ENCODE measurements at places on chromosomes 4 and X.

DNA sequence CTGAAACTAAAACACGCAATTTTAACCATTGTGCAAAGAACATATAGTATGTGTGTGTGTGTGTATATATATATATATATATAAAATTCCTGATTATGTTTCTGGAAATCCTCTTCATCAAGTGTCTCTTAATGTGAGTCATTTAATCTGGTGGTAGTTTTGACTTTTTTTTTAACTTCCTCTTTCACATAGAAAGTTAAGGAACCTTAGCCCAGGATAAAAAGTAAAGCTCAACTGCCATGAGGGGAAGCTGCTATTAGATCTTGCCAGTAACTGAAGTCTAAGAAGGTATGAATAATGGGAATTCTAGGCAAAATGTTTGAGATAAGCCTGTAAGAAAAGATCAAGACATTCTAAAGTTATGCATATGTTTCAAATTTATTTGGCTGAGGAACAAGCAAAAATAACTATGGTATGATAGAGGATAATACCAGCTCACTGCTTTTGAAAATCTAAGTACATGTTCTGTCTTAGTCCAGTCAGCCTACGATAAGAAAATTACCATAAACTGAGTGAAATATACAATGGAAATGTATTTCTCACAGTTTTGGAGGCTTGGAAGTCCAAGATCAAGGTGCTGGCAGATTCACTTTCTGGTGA, 757.0 kb downstream of the TRAM1L1 start:
- no peak for DNase-seq

DNA sequence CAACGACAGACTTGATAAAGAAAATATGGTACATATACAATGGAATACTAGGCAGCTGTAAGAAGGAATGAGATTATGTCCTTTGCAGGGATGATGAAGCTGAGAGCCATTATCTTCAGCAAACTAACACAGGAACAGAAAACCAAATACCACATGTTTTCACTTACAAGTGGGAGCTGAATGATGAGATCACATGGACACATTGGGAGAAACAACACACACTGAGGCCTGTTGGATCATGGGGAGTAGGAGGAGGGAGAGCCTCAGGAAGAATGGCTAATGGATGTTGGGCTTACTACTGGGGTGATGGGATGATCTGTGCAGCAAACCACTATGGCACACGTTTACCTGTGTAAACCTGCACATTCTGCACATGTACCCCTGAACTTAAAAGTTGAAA, 209.7 kb downstream of the SPRY1 start:
- DNase-seq: no peak

- DNase-seq: no peak
Measured at GRCh38 chr4:151438154-151438553, 29.2 kb downstream of the FHIP1A start.

- peak; percentile 71 for DNase-seq
Measured at GRCh38 chr4:56755901-56756300, 65.6 kb downstream of the SPINK2 start.

- no peak for DNase-seq
Measured at GRCh38 chr4:134139188-134139587, 62.4 kb downstream of the PABPC4L start.

DNA sequence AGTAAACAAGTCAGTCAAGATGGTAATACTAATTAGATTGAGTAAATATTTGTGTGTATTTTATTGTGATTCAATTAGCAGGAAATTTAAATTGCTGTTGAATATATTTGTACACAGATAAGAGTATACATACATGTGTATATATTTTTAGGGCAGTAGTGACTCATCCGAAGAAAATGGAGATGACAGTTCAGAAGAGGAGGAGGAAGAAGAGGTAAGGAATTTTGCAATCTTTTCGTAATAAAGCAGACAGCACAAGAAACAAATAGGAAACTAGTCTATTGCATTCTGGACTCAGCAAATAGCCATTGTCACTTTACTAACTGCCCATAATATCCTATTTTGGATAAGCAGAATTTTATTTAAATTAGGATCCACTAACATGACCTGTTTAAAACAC, 6.6 kb downstream of the IBSP start:
- DNase-seq: peak; percentile 38

DNA sequence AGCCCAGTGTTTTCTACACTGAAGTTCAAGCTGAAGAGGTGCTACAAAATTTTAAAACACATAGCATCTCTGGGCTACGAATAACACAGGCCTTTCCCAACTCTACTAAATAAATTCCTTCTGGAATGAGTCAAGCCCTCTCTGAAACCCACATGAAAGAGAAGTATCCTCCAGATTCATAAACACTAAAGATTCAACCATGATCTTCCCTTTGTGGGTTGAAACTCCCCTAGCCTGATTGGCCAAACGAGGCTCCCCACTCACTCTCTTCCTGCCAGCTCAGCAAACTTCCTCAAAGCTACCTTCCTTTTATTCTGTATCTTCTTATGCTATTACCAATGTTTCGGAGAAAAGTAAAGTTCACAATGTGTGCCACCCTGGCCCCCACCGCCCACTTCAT, 95.4 kb downstream of the NKX6-1 start:
- no peak for DNase-seq

GRCh38 chr4:56450342-56450741, 14.3 kb downstream of the PAICS start:
- DNase-seq: no peak

DNA sequence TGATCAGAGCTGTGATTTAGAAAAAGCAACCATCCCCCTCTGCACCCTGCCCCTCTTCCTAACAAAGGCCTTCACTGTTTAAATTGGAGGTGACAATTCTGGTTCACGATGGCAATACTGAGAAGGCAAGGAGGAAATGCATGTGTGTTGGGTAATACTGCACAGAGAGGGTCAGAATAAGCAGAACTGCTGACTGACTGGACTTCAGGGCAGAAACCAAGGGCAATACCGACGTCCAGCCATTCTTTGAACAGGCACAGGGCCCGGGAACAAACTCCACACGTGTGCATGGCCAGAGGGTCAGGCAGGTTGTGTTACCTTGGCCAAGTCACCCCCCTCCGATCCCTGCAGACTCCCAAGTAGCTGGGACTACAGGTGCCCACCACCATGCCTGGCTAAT, 6.0 kb downstream of the ACSL1 start:
- no peak for DNase-seq

DNA sequence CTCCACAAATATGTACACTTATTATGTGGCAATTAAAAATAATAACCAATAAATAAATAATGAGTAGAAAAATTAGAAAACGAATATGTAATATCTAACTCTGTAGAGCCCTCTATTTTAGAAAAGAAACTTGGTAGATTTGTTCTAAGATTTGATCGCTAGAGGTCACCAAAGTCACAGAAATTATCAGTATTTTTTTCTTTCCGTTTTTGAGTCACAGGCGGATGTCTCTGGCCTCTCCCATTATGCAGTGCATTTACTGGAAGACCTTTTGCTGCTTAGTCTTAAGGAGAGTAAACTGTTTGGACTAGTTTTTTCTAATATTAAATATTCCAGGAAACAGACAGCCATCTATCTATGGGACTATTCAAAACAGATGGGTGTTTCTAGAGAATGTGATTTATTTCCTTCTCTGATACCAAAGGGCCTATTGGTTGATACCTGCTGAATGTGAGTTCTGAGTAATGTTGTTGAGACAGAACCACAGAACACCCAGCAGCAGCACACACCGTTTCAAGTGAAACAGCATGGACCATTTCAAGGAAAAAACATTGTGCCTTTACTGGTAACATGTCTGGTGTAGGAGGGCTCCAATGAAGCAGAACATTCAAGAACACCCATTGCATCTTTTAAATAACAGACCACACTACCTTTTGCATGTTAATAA, 34.0 kb upstream of the GYPA start:
- DNase-seq: peak; percentile 66

- DNase-seq: no peak
Measured at GRCh38 chrX:148412006-148412405, 88.4 kb upstream of the AFF2 start.

- no peak for DNase-seq
Measured at GRCh38 chrX:150012647-150013381, 74.5 kb upstream of the EOLA2 start.

DNA sequence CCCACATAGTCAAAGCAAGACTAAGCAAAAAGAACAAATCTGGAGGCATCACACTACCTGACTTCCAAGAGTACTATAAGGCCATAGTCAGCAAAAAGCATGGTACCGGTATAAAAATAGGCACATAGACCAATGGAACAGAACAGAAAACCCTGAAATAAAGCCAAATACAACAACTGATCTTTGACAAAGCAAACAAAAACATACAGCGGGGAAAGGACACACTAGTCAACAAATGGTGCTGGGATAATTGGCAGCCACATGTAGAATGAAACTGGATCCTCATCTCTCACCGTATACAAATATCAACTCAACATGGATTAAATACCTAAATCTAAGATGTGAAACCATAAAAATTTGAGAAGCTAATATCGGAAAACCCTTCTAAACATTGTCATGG, 819.3 kb upstream of the FRG1 start:
- no peak for DNase-seq

GRCh38 chrX:7262551-7262950, 114.6 kb upstream of the PUDP start:
- DNase-seq: no peak

DNA sequence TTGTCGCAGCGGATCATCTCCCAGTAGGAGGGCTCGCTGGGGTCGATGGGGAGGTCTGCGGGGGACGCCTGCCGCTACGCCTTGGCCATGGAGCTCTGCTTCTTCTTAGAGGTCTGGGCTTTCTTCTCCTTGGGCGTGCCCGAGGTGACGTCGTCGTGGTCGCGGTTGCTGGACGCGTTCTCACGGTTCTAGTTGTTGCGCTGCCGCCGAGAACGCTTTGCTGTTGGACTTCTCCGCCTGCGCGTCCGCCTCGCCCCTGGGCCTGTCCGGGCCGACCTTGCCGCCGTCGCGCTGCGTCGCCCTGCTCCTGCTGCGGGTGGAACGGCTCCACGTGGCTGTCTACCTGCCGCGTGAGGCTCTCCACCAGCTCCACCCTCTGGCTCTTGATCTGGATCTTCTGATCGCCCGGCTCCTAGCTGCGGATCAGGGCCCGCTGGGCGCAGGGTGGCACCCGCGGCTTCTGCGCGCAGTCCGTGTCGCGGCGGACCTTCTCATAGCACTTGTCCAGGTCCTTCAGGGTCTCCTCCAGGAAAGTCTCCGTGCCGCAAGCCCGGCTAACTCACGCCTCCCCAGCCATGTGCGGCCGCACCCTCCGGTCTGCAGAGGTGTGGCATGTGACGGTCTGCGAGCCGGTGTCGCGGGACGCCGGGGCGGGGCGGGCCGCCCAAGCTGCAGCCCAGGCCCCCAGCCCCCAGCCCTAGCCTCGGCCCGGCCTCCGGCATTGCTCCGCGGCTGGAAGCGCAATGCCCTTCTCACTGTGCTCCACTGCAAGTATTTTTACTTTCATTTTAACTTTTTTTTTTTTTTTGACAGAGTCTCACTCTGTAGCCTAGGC, 40.5 kb upstream of the OGT start:
- DNase-seq: no peak

- no peak for DNase-seq
Measured at GRCh38 chr4:57162499-57163019, 52.4 kb upstream of the IGFBP7 start.

DNA sequence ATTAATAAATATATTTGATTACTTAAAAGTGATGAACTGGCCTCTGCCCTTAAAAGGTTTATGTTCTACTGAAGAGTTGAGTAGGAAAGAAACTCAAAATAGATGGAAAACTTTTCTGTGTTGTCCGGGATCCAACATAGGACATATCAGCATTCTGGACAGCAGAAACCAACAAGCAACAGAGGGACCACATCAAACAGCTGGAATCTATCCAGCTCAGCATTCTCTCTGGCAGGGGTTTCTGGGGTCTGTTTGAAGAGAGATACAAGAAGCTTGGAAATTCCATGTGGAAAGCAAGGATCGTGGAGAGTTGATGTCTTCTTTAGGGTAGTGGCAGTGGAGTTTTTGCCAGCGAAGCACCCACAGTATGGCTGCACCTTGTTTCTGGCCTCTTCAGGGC, 43.6 kb downstream of the ZCCHC12 start:
- DNase-seq: no peak

DNA sequence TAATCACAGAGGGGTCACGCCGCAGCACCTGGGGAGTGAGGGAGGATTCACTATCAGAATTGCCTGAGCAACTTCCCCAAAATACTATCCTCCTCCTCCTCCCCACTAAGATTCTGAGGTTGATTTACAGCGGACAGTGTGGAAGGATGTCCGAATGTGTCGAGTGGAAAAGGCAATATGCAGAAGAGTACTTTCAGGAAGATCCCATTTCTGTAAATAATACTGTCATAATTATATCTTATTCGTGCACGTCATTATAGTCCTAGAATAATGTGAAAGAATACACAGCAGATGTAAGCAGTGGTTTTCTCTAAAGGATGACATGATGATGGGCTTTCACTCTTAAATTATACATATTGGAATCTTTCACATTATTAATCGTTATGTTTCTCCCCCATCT, 149.8 kb upstream of the NOCT start:
- DNase-seq: no peak

DNA sequence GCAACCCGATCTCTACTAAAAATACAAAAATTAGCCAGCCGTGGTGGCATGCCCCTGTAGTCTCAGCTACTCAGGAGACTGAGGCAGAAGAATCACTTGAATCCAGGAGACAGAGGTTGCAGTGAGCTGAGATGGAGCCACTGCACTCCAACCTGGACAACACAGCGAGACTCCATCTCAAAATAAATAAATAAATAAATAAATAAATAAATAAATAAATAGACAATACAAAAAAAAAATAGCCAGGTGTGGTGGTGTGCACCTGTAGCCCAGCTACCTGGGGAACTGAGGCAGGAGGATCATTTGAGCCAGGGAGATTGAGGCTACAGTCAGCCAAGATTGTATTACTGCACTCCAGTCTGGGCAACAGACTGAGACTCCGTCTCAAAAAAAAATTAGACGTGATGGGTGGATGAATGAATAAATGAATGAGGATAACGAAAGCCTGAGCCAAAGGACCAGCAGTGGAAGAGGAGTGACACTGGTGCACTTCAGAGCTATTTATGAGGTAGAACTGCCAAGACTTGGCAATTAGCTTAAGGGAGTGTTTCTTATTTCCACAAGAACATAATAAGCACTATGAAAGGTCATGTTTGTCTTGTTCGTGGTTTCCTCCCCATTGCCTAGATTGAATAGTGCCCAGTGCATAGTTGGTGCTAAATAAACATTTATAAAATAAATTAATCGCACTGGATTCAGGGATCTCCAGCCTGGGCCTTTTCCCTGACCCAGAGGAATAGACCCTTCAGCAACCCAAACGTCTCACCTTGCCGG, 232.2 kb downstream of the IDS start:
- DNase-seq: no peak

DNA sequence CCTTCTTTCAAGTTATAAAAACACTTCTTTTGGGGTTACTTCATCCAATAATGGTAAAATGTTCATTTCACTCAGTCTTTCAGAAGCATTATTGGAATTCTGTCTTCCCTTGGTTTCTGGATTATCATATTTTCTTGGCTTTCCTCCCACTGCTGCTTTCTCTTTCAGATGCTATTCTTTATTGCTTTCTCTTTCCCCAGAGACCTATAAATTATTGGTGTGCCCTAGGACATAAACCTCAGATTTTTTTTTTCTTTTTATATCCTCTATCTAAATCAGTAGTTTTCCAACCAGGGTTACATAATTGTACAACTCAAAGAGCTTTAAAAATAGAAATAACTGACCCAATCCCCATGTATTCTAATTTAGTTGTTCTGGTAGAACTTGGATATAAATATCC, 1005.5 kb downstream of the ARAP2 start:
- no peak for DNase-seq

- peak; percentile 82 for DNase-seq
Measured at GRCh38 chrX:72018277-72019112, 107.8 kb downstream of the NHSL2 start.

GRCh38 chrX:11267425-11267824, 25.8 kb upstream of the AMELX start:
- no peak for DNase-seq

GRCh38 chr4:60128888-60129287, 1071.2 kb upstream of the ADGRL3 start:
- no peak for DNase-seq
